ENCODE measurements at places on chromosomes 16 and 17.

DNA sequence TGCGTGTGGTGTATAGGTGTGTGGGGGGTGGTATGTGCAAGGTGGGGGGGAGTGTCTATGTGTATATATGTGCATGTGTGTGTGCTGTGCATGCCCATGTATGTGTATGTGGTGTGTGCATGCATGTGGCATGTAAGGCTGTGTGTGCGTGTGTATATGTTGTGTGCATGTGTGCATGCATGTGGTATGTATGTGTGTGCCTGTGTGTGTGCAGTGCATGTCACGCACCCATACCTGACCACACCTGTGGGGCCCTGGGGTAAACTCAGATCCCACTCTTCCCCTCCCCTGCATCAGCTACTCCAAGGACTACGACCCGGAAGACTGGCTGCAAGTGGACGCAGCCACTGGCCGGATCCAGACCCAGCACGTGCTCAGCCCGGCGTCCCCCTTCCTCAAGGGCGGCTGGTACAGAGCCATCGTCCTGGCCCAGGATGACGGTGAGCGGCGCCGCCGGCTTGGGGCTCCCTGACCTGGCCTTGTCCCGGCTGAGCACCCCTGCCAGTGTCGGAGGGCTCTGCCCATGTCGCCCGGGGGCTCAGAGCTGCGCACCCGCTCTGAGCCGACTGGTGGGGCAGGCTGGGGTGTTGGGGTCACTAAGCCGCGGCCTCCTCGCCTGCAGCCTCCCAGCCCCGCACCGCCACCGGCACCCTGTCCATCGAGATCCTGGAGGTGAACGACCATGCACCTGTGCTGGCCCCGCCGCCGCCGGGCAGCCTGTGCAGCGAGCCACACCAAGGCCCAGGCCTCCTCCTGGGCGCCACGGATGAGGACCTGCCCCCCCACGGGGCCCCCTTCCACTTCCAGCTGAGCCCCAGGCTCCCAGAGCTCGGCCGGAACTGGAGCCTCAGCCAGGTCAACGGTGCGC, 9.1 kb downstream of the SLC22A31 start:
- DNase-seq = no peak

DNA sequence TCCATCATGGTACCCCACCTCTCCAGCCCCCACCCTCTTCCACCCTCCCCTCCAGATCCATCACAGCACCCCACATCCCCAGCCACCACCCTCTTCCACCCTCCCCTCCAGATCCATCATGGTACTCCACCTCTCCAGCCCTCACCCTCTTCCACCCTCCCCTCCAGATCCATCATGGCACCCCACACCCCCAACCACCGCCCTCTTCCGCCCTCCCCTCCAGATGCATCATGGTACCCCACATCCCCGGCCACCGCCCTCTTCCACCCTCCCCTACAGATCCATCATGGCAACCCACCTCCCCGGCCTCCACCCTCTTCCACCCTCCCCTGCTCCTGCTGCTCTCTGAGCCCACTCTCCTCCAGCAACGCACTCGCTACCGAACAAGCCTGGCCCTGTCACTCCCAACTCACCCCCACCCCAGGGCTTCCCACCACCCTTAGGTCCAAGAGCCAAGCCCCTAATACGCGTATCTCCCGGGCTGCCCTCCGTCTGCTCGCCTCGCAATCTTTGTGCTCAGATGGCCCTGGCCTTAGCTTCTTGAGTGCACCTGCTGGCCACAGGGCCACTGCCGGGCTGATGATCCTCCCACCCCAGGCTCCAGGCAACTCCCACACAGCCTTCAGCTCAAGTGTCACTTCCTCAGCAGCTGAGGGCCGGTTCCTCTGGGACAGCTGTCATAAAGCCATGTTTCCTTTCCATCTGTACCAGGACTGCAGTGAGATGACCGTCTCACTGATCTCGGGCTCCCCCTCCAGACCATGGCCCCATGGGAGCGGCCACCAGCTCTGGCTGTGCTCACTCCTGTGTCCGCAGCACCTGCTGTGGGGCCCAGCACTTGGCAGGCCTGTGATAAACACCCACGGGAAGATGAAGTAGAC, 25.5 kb downstream of the KDM8 start:
- no peak for DNase-seq

- DNase-seq = no peak
These were observed 10.5 kb downstream of the NUFIP2 start for GRCh38 chr17:29283496-29283895.

GRCh38 chr16:76970087-76970744, 220.8 kb upstream of the MON1B start:
- DNase-seq = peak; percentile 77

GRCh38 chr16:30967795-30968194, 10.2 kb downstream of the SETD1A start:
- DNase-seq = no peak

DNA sequence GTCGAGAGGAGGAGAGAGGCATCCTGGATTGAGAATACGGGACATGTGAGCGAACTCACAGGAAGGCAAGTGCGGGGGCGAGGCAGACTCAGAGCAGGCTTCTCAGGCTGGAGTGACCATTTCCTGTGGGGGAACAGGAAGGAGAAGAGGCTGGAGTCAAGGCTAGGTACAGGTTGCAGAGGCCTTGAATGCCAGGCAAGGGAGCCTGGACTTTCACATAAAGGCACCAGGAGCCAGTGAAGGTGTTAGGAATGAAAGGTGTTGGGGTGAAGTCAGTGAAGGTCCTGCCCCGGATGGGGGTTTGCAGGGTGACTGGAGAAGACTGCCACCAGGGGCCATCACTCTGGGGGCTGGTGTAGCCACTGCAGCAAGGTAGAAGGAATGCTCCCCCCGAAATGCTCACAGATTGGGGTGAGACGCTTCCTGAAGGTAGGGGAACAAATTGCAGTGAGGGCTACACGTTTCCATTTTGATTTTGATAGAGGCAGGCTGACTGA, 5.3 kb upstream of the GPRC5C start:
- peak; percentile 37 for DNase-seq

- no peak for DNase-seq
These were observed 22.5 kb downstream of the BANP start for GRCh38 chr16:87973717-87974116.

DNA sequence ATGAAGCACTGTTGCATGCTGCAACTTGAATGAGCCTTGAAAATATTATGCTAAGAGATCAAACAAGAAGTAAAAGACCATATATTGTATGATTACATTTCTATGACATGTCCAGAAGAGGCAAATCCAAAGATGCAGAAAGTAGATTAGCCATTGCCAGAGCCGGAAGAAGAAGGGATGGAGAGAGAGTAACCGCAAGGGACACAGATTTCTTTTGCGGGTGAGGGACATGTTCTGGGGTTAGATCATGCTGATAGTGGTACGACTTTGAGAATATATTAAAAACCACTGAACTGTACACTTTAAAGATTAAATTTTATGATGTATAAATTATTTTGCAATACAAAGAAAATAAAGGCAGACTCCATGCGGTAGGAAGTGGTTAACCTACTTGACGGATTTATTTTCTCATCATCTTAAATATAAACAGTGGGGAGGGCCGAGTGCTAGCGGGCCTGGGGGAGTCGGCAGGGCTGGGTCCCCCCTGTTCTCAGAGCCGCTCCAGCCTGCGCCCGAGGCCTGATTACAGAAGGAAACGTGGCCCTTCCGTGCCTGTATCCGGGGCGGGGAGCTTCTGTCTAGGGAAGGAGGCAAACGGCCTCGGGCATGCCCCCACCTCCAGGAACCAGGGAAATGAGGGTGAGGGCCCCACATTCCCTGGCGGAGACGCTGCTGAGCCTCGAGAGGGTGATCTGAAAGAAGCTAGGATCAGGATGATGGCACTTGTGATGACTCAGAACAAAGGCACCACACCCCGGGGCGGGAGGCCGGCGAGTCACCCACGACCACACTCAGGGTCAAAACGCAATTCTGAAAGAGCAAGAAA, 48.0 kb downstream of the SHCBP1 start:
- DNase-seq = peak; percentile 72

GRCh38 chr17:45688820-45689219, 95.3 kb upstream of the CRHR1 start:
- DNase-seq = no peak

- peak; percentile 76 for DNase-seq
These were observed at the start of gene ULK2 for GRCh38 chr17:19867329-19868078. Gene ULK2 (minus strand): TSS chr17:19867936. CDS start chr17:19867417, 519 bp downstream.

DNA sequence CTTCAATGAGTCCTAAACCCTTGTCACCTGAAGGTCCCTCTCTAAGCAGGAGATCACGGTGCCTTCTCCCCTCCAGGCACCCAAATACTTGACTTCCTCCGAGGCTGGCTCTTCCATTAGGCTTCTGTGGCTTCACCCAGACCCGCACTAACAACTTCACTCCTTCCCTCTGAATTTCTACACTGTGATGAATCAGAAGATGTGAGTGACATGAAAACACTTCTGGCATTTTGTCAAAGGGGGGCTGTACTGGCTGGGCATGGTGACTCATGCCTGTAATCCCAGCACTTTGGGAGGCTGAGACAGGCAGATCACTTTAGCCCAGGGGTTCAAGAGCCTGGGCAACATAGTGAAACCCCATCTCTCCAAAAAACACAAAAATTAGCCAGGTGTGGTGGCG, 72.6 kb upstream of the CNEP1R1 start:
- DNase-seq = peak; percentile 71

DNA sequence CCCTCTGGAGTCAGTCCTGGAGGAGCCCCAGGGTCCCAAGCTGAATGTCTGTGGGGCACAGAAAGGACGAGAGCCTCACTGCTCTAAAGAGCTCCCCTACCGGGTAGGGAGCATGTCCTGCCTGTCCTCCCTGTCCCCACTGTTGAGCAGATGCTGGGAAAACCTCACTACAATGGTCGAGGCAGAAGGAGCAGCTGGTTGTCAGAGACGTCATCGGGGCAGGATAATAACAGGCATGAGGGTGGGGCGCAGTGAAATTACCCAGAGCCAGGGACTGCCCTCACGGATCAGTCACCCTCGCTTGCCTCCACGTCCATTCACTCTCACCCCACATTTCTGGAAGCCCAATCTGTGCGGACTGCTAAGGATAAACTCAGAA, 538 bp downstream of the TM4SF5 start:
- DNase-seq = no peak

- peak; percentile 39 for DNase-seq
These were observed 17.2 kb downstream of the TMEM114 start for GRCh38 chr16:8572919-8573724.

DNA sequence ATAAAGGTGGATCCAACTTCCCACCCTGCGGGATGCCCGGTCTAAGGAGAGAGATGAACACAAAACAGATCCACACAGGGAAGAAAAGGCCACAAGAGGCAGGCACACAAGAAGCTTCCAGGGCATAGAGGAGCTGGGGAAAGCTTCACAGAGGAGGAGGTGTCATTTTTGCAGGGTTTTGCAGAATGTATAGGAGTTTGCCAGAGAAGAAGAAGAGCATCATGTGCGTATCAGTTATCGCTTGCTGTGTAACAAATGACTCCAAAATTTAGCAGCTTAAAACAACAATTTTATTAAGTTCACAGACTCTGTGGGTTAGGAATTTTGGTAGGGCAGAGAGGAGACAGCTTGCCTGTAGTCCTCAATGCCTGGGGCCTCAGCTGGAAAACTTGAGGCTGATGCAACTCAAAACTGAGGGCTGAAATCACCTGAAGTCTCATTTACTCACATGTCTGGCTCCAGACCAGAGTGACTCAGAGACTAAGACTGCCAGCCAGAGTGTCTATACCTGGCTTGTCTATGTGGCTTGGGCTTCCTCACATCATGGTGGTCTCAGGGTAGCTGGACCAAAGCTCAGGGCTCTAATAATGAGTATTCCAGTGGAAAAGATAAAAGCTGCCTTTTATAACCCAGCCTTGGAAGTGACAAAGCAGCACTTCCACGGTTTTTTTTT, 33.9 kb upstream of the ZNF423 start:
- peak; percentile 31 for DNase-seq

DNA sequence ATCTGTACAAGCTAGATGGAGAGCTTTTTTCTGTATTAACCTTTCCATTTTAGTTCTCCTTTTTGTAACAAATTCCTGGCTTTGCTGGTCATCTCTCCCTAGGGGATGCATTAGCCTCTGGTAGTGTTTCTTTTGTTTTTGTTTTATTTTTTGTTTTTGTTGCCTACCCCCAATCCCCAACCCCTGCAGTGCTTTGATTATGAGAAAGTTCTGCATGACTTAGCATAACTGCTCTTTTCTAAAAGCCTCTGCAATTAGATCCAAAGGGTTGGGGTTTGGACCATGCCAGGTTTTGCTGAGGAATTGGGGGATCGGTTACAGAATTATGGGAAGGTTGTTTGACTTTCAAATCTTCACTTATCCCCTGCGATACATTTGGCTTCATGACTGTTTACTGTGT, 98.2 kb downstream of the ADAMTS18 start:
- no peak for DNase-seq

GRCh38 chr17:1398028-1398427, 2.0 kb downstream of the YWHAE start:
- no peak for DNase-seq

GRCh38 chr17:45867171-45867570, 22.5 kb downstream of the SPPL2C start:
- DNase-seq = no peak

DNA sequence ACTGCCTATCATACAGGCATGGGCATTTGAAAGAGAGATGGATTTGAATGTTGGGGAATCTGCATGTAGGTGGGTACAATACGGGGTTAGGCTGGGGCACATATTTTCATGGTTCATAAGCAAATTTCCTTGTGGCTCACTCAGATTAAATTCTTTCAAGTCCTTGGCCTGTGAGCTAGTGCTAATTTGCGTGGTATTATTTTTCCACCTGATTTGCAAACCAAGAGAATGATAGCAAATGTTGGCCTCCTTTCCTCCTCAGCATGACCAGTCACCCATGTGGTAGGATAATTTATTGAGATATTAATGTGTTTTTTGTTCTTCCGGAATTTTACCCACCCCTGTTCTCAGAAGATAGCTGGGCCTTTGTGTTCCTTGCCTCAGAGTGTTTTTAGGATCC, 22.9 kb downstream of the FAM20A start:
- DNase-seq = no peak

DNA sequence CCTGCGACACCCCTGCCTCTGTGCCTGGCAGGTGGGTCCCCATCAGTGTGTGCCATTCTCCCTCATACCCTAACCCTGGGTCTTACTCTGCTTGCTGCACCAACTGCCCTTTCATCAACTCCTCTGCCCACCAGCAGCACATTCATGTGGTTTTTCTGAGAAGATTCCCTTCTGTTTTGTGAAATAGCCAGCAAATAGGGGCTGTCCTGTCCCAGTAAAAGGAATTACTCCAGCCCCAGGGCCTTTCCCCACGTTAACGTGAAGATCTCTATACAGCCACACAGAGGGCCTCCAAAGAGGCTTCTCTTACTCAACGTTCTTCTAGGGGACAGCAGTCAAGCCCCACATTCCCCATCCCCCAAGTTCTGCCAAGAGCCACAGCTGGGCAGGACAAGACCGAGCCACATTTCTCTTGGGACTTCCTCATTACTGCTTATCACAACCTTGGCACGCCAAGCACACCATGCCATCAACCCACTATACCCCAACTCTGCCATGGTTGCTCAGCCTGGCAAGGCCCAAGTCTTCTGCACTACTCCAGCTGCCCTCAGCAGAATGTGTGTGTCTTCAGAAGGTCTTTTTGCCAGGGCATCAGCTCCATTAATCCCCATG, 18.7 kb upstream of the CCL2 start:
- DNase-seq = no peak

GRCh38 chr17:55219459-55219858, 45.3 kb upstream of the HLF start:
- DNase-seq = no peak
